ENCODE measurements at places on chromosomes 2 and 18. TPM values are rescaled to one million over a fixed set of nuclear protein-coding genes. Genes with fewer than 3 reads are reported as not detected.

The GYPC gene
- total RNA-seq = 116 TPM

The INO80B gene
- total RNA-seq = 21.1 TPM

DNA sequence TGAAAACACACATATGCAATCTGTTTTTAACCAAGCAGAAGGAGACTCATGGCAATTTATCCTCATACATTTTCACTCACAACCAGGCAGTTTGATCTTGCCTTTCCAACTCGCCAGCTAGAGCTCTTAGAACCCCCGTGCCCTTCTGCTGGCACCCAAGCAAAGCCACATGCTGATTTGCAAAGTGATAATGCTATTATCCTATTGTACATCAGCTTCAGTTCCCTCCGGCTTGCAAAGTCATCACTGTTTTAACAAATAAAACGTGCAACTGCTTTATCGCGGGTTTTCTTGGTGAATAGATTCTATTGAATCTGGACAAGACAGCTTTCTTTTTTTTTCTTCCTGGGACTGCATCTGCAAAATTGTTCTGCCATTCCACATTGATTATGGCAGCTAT, 314.6 kb downstream of the LNPK start:
- DNase-seq = no peak

DNA sequence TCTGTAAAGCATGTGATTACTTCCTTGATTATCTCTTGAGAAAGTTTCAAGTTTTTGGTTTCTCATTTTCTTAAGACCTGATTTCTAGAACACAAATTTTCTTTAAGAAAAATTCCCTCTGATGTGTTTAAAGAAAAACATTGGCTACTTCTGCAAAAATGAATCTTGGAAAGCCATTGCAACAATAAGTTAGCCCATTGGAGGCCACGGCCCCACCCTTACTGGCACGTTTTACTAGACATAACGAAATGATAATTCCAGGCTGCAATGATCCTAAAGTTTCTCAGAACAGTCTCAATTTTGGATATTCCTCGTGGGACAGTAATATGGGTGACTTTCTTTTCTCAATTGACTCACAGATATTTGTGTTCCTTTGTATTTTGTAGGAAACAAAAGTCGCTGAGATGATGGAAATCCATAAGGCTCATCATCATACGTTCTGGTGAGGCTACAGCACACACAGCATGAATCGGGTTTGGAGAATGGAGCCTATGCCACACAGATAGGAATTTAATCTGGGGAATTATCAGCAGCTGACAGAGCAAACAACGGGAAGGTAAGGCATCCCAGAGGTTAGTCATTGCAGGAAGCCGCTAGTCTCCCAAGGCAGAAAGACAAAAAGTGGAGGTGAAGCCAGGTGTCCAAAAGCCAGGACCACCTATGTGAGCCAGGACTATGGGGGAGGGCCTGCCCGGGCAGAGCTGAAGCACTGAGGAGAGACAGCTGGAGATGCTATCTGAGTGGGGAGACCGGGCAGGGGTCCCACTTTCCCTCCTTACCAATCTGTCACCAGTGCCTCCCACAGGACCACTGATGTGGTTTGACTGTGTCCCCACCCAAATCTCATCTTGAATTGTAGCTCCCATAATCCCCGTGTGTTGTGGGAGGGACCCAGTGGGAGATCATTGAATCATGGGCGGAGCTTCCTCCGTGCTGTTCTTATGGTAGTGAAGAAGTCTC, 35.9 kb downstream of the SOWAHC start:
- peak; percentile 28 for DNase-seq

DNA sequence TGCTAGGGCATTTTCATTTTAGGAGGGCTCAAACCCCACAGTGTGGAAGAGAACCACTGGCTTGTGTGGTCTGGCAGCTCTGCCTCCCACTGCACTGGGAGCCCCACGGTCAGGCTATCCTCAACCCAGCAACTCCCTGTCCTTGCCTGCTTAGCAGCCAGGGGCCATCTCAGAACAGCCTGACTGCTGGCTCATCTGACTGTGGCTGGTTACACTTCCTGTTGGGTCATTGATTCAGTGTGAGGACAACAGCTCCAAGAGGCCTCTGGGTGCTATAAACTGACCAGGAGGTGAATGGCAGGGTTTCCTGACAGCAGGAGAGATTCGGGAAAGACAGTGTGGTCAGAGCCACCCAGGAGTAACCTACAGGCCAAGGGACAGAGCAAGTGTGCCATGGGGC, 40.1 kb downstream of the AMER3 start:
- no peak for DNase-seq

DNA sequence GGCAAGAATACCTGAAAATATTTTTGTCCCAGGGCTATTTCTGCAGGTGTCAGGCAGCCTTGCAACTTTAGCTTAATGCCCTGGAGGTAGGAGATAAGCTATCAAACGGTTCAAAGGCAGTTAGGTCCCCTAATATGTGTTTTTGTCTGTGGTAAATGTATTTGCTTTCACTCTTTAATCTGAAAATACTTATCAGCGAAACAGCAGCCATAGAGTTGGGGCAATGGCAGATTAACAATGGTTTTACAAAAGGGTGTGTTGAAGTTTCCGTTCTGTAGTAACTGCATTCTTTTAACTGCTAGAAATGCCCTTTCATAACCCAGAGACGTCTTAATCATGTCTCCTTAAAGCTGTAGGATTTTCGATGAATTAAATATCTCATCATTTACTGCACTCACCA, 265.0 kb upstream of the TRIB2 start:
- no peak for DNase-seq

DNA sequence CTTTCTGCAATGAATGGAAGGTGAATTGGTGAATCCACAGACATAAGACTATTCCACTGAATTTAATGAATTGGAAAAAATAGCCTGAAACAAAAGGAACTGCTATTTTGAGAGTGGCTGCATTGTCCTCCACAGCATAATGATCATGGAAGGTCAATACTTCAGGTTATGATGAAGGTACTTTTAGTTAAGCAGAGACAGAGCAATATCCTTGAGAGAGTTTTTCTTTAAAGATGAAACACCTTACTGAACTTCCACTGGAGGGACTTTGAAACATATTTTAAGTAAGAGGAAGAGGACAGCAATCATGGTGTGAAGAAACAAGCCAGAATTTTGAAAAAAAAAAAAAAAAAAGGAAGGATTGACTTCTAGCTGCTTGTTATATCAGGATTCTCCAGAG, 68.8 kb upstream of the DPP10 start:
- no peak for DNase-seq

DNA sequence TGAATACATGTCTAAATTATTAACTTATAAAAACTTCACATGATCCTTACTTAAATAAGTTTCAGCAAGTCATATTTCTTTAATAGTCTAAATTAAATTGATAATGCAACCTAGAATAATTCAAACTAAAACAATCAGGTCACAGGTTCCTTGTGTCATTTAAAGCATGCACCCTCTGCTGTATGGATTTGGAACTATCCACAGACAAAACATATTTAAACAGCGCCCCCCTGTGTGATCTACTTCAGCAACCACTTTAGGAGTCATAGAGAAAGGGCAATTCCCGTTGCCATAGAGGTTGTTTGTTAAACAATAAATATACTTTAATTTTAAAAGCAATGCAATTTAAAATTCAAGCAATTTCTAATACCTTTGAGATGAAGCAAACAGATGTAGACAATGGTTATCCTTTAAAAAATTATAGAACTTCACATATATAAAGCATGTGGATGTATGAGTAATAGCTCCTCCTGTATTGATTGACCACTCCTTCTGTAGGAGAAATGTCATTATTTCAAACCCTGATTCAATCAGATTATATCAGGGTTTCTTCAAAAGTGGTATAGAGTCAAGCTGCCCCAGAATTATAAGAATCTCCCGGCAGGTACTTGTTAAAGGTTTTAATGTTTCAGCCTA, 21.2 kb downstream of the GRB14 start:
- peak; percentile 43 for DNase-seq

DNA sequence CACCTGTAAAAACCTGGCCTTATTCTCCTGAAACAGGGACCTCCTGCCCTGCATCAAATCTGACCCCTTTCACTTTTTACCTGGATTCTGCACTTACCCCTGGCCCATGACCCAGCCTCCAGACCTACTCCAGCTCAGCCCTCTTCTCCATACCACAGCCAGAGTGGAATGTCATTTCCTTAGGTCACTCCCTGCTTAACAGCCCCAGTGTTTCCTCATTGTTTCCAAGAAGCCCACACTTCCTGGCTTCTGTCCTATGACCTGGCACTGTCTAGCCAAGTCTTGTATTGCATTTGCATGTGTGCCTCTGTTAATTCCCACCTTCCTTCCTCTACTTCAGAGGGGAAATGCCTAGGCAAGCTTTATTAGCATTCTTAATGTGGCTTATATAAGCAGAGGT, 51.4 kb upstream of the TRIB2 start:
- DNase-seq = peak; percentile 52

DNA sequence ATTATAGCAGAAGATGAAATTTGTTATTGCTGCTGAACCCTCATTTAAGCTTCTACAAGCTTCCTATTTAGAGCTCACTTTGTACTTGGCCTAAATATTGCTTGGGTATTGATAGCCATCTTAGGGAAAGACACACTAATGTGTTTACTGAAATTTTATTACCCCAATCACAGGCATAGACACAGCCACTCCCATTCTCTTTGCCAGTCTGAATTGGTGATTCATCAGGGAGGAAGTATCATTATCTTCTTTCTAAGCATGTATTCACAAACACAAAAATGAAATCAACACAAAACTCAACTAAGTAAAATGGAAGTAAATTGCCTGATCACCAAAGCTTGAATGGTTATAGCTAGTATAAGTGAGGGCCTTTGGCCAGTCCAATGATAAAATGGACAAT, 666.3 kb downstream of the TSN start:
- DNase-seq = no peak

DNA sequence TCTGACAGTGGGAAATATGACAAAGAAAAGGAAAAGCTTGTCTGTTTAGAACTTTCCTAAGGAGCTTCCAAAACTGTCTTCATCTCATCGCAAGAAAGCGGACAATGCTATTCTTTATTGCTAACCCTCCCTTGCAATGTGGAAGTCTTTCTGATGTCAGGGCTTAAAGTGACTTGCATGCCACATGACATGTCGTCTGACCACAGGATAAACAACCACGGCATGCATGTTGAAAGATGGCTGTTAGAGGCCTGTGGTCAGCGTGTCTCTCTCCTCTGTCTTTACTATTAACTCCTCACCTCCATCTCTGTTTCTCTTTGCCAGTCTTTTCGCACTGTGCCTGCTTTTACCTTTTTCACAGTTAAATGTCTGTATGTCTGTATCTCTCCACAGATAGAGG, 389.8 kb downstream of the LNPK start:
- DNase-seq = no peak

- no peak for DNase-seq
Observed at GRCh38 chr18:73590950-73591349, 556.7 kb downstream of the FBXO15 start.

GRCh38 chr2:11154016-11154922, 998 bp upstream of the SLC66A3 start:
- peak; percentile 54 for DNase-seq

- no peak for DNase-seq
Observed at GRCh38 chr2:64122358-64122757, 21.9 kb downstream of the PELI1 start.
